ENCODE measurements at places on chromosomes 1 and 21. TPM values are rescaled to one million over a fixed set of nuclear protein-coding genes. Genes with fewer than 3 reads are reported as not detected.

The GJB5 gene
- total RNA-seq = not detected

DNA sequence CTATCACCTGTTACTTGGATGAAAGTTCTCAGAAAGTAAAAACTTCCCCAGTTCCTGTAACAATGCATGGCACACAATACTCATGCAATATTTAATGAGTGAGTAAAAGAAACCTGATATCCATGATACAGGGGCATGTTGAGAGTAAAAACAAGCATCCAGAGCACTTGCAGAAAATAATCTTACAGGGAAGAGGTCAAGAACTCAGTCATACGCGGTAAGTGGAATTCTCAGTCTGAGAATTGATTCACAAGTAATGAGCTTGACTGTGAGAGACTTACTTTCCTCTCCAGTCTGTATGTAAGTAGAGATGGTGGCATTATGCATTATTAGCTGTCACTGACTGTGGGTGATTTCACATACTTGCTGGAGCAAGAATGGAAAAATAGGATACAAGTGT lies 976.9 kb downstream of the BRINP3 start:
- DNase-seq = no peak

DNA sequence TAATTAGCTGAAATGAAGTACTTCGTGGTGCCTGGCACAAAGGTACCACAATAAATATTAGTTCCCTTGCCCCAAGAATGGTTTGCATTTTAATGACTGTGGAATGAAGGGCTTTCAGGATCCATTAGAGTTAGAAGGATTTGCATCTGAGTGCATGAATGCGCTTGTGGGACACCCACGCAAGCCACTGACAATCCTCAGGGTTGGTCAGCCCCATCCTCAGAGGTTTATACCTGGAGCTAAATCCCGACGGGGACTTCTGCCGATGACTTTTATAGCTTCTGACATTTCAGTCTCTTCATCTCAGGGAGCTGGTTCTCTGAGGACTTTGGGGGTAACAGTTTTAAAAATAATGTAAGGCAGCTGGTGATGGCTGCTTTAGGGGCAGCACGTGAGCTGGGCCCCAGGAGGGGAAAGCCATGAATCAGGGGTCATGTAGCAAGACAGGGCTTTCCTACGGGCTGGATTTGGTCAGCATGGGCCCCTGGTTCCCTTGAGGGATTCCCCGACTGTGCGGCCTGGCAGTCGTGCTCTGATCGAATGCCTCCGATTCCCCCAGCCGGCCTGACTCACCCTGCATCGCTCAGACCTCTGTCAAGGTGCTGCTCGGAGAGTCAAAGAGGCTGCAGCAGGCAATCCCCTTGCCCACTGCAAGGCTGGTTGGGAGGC lies 20.8 kb upstream of the IL10 start:
- no peak for DNase-seq

GRCh38 chr1:44417351-44418021 lies 12.4 kb downstream of the RNF220 start:
- peak; percentile 87 for DNase-seq

DNA sequence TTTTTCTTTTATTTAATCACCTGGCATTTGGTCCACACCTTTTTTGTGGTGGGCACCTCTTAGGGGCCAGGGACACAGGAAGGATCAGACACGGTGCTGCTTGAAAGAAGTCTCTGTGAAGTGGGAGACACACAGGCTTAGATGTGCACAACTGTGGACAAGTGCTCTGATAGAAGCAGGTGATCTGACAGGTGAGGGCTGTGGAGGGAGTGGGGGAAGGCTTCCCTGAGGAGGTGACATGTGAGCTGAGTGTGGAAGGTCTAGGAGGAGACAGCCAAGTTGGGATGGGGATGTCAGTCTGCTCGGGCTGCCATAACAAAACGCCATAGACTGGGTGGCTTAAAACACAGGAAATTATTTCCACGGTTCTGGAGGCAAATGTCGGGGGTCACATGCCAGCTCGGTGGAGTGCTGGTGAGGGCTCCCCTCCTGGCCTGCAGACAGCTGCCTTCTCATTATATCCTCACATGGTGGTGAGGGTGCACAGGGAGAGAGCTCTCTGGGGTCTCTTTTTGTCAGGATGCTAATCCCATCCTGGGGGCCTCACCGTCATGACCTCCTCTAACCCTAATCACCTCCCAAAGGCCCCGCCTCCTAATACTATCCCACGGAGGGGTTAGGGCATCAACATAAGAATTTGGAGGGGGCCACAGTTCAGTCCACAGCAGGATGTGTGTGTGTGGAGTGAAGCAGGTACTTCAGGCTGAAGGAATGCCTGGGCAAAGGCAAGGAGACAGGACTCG lies 5.2 kb upstream of the KIAA1614 start:
- no peak for DNase-seq

All from glutamatergic neuron (in vitro differentiated cells).